ENCODE measurements at places on chromosomes 4 and X.

GRCh38 chrX:124501586-124501985 lies 155.2 kb downstream of the SH2D1A start:
- peak; percentile 48 for DNase-seq

GRCh38 chr4:84673475-84674240 lies 90.7 kb downstream of the CDS1 start:
- no peak for DNase-seq

DNA sequence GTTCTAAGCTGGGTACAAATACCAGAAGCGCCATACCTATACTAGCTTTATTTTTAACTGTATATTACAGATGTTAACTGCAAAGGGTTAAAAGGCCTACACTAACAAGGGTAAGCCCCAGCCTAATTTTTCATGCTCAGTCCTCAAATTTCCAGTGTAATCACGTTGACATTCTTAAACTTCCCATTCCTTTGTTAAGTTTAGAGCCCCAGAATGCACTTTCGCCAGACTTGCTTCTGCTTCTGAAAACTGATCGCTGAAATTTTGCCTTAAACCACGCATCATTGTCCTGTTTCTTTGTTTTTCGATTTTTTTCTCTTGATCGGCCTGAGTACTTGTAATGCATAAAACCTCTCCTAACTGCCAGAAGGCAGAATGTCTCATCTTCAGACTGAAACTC lies 2141.9 kb upstream of the AGA start:
- no peak for DNase-seq

GRCh38 chrX:96182366-96182765 lies 502.3 kb upstream of the DIAPH2 start:
- peak; percentile 22 for DNase-seq

DNA sequence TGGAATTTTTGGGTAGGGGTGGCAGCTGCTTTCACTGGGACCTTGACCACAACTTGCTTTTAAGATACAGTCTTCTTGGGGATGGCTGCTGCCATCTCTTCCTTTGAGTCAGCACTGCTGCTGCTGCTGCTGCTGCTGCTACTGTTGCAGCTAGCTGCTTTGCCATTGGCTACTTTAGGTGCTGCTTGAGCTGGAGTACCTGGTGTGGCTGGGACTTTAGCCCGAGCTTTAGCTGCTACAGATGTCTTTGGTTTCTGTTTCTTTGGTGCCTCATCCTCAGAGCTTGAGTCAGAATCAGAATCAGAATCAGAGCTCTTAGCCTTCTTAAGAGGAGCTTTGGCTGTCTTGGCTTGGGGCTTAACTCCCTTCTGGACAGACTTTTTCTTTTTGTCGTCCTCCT lies 52.2 kb downstream of the FAM9B start:
- no peak for DNase-seq

DNA sequence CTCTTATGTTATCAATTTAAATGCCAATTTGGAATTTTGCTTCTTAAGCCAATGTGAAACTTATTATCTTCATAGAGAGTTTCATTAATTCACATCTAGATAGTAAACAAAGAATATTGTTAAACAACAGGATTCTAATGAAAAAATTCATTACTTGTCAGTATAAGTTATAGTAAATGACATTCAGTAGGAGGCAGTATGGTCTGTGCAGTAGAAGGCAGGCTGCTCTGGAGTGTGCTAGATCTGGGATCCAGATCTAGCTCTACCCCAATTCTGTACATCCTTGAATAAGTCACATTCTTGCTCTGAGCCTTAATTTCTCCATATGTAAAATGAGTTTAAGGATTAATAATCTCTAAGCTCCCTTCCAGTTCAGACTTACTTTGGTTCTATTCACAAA lies 202.7 kb upstream of the POU3F4 start:
- DNase-seq: no peak

- DNase-seq: no peak
Observed at GRCh38 chr4:54677416-54677815, 19.7 kb downstream of the KIT start.

- DNase-seq: no peak
Observed at GRCh38 chr4:1874201-1874600, 3.0 kb downstream of the NSD2 start.

GRCh38 chr4:165634766-165635165 lies 238.3 kb upstream of the TLL1 start:
- no peak for DNase-seq

DNA sequence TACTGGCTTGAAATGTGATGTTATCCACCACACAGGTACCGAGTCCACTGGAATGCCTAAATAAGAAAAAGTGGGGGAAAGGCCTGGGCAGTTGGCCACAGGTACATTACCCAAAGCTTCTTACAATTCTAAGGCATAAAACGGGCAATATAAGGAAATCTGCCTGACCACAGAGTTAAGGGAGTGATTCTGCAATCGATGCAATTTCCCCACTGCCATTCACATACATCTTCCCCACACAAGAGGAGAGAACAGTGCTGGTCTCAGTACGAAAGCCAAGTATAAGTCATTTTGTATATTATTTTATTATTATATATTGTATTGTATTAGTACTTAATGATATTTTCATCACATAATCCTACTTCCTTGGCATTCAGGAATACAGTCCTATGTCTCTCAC lies 30.6 kb downstream of the RFC1 start:
- DNase-seq: no peak
